ENCODE measurements at places on chromosomes 2 and 18. TPM values are rescaled to one million over a fixed set of nuclear protein-coding genes. Genes with fewer than 3 reads are reported as not detected.

Gene AQP12B
- not detected for total RNA-seq

Gene ACMSD
- not detected for total RNA-seq

Gene CDCA7
- 4.6 TPM for total RNA-seq

Gene MRPL53
- total RNA-seq: 48.0 TPM

Gene LANCL1
- total RNA-seq: 38.3 TPM

Gene G6PC2
- not detected for total RNA-seq

Gene ASPRV1
- total RNA-seq: 0.26 TPM

Gene C2orf80
- not detected for total RNA-seq

Gene KHK
- 0.95 TPM for total RNA-seq

Gene FZD7
- total RNA-seq: 61.5 TPM

Gene IL36B
- total RNA-seq: not detected

Gene FOXI3
- 0.60 TPM for total RNA-seq

Gene RMDN2
- 5.1 TPM for total RNA-seq

Gene MYO7B
- 0.77 TPM for total RNA-seq

Gene COL5A2
- 580 TPM for total RNA-seq

Gene SOWAHC
- 16.5 TPM for total RNA-seq

Gene ABCG8
- not detected for total RNA-seq

Gene SNTG2
- total RNA-seq: 1.9 TPM

Gene ARHGEF33
- 0.30 TPM for total RNA-seq

- DNase-seq: no peak
These were observed 2.4 kb downstream of the OSBPL1A start for GRCh38 chr18:24395049-24395795.

DNA sequence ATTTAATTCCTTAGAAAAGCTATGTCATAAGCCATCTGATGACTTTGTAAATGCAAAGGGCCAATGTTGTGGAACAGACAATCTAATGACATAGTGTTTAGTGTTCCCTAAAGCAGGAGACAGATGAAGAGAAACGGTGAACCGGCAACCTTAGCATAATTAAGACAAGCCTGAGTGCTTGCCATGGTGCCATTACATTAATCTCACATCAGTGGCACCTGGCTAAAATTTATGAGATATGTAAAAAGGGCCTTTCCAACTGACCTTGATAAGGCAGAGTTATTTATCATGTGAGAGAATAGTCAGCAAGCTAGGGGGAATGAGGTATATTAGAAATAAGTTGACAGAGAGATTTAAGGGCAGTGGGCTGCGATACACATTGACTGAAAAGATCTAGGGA, 261.8 kb downstream of the ERBB4 start:
- no peak for DNase-seq

DNA sequence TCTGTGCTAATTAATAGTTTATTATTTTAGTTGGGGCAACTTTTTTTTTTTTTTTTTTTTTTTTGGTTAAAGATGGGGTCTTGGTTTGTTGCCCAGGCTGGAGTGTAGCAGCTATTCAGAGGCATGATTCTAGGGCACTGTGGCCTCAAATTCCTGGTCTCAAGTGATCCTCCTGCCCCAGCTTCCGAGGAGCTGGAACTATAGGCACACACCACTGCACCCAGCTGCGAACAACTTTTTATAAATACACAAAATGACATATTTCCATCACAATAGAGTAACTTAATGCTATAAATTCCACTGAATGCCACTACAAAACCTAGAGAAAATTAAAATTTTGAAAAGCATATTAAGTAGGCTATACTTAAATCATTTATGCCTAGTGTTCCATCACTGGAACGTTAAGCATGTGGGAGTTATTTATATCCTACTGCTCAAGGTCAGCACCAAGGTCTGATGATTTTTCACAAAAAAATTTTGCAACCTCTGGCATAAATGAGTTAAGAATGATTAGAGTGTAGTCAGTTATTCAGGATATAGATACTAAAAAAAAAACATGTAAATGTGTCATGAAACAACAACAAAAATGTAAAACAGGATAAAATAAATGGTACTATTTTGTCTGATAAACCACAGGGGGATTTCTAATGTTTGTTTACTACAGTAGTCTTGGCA, 46.8 kb downstream of the GFPT1 start:
- peak; percentile 47 for DNase-seq

DNA sequence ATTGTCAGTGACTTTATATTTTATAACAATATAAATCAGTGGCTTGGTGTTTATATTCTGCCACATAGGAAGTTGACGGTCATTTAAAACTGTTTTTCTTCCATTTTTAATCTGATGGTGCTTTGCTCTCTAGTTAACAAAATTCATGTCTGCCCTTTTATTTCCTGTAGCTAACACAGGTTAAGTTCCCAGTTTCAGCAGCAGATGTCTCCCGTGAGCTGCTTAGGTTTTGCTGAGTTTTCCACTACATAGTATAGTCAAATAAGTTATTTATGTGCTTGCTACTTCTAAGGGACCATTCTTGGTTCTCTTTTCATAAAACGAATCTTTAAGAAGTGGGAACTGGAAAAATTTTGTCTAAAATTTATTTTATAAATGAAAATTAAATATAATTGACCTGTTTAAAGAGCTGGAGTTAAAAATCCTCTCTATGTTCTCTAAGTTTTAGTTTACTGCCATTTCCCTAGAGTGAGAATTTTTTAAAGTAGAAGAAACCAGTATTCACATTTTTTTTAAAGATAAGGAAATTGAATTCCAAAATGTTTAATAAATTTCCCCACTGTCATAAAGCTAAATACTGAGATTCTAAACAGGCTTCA, 20.6 kb downstream of the HTR2B start:
- DNase-seq: peak; percentile 33

DNA sequence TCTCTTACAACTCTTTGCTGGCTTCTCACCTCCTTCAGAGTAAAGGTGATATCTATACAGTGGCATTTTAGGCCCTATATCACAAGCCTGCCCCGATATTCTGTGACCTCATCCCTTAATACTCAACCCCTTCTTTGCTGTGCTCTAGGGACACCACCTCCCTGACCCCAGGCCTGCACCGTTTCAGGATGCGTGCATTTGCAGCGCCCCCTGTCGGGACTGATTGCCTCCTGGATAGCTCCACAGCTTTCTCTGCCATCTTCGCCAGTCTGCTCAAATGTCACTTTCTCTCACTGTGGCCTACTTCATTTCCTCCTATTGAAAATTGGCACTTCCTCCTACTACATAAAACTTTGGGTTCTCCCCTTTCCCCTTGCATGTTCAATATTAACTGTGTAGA, 289.6 kb downstream of the SOCS6 start:
- DNase-seq: no peak

DNA sequence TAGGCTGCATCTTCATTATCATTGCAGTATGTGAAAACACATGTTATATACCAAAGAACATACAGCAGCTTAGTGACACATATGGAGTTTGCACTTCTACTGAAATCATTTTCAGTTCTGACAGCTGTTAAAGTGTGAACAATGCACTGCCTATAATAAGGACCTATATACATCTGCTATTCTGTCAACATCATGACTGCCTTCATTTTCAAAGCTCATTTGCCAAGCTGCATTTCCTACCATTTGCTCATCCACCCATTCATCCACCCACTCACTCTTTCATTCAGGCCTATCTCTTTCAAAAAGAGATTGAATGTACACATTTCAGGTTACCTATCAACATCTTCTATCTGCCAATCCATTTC, 81.7 kb upstream of the STK17B start:
- DNase-seq: no peak

GRCh38 chr18:56532176-56532840, 106.1 kb downstream of the TXNL1 start:
- DNase-seq: peak; percentile 79

- no peak for DNase-seq
These were observed 293.0 kb downstream of the RDH14 start for GRCh38 chr2:18267501-18267900.

DNA sequence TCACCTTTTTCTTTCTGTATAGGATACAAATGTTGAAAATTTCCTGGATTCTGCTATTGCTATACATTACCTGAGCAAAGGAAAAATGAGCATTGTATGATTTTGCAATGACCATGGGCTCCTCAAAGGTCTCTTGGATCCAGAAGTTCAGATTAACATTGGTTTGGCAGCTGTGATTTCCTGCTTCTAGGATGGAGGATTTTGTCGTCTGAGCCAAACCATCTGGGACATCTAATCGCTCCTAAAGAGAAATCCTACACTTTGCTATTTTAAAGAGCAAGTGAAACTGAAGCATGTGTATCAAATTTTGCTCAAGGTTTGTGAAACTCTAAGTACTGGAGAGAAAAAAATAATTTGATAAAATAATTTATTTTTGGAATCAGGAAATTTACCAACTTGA, 115.1 kb upstream of the ST6GAL2 start:
- no peak for DNase-seq

GRCh38 chr2:184644685-184645084, 46.4 kb downstream of the ZNF804A start:
- no peak for DNase-seq

- DNase-seq: no peak
These were observed 60.6 kb downstream of the FHOD3 start for GRCh38 chr18:36358141-36358540.

GRCh38 chr2:176518823-176519222, 249.6 kb downstream of the MTX2 start:
- no peak for DNase-seq

DNA sequence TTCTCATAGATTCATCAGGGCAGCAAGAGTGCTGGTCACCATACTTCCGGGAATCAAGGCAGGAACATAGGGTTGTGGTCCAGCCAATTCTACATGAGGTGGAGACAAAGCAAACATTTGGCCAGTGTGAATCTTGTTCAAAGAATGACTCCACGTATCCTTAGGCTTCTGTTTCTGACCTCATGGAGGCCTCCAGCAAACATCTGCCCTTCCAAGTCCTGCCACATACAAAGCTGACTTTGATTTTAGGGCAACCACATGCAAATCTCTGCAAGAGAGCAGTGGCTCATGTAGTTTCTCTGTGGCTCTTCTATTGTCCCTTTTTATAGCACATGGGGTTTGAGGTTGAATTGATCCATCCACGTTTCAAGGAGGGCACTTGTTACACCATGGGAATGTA, 132.1 kb upstream of the MMADHC start:
- DNase-seq: no peak

DNA sequence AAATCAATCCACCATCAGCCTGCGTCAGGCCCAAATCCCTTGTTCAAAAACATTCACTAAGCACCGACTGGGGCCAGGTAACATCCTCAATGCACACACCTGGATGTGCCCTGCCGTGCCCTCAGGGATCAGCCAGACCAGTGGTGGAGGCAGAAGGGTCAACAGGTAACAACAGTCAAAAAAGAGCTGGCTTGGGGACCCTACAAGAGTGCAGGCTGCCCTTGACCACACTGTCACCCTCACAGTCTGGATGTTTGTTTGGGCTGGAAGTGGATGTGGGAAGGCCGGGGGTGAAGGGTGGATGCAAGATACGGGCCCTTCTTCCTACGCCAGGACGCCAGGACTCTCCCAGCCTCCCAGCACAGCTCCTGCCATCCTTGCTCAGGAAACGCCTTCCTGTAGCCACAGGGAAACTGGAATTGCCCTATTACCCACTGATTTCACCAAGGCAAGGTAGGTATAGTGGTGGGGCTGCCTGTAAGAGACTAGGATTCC, 2.7 kb downstream of the BIN1 start:
- DNase-seq: no peak

- no peak for DNase-seq
These were observed 254.7 kb upstream of the THUMPD2 start for GRCh38 chr2:40033781-40034180.

DNA sequence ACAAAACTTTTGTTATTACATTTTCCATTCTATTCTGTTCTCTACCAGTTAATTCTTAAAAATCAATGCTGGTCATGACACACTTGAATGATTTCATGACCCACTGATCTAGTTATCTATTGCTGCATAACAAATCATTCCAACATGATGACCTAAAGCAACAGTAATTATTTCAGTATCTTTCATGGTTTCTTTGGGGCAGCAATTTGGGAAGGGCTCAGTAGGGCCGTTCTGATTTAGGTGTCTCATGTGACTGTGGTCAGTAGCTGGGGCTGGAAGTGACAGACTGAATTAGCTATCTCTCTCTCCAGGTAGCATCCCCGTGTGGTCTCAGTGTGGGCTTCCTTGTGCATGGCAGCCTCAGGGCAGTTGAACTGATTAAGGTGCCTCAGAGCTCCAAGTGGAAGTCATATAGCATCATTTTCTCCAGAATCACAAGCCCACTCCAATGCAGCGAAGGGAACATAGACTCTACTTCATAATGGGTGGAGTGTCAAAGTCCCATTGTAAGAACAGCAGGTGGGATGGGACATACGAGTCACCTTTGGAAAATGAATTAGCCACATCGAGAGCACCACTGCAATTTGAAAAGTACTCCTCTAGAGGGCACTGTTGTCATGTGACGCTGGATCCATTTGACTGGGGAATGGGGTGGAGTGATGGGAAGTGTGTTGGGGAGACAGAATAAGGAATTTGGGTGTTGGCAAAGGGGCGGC, 39.1 kb upstream of the FAM136A start:
- peak; percentile 12 for DNase-seq

DNA sequence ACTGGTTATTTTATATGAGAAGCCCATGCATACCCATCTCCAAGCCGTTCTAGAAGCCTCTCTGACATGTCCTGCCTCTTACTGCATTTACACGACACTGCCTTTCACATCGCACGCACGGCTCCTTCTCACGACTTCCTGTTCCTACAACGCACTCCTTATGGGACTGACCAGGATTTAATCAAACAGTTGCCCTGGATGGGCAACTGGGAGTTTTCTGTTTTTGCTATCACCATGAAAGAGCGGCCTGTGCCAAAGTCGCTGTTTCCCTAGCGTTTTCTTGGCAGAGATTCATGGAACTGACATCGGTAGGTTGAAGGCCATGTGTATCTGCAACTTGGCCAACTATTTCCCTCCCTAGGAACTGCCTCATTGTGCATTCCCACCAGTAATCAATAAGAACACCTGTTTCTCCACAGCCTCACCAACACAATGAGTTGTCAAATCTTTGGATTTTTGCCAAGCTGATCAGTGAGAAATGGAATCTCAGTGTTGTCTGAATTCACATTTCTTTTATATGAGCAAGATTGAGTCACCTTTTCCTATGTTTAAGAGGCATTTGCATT, 97.2 kb upstream of the OTOS start:
- DNase-seq: peak; percentile 79

GRCh38 chr2:149715005-149715592, 127.5 kb upstream of the MMADHC start:
- peak; percentile 35 for DNase-seq

All from astrocyte (in vitro differentiated cells and primary cell).